ENCODE measurements at places on chromosomes 2 and 18.

- DNase-seq, result no peak
Observed at GRCh38 chr18:40613721-40614120, 1341.3 kb upstream of the PIK3C3 start.

DNA sequence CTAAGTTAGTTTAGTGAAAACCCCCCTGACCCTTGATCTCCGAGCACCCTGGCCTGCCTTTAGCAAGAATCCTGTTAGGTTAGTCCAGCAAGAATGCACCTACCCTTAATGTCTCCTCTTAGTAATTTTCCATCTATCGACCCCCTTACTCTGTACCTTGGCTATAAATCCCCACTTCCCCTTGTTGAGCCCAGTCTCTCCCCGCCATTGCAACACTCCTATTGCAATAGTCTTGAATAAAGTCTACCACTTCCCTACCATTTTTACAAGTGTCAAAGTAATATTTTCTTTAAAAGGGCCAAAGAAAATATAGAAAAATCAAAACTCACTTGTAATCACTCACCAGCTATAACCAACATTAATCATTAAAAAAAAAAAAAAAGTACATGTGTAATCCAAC lies 4.2 kb upstream of the ZBTB7C start:
- DNase-seq, result no peak

DNA sequence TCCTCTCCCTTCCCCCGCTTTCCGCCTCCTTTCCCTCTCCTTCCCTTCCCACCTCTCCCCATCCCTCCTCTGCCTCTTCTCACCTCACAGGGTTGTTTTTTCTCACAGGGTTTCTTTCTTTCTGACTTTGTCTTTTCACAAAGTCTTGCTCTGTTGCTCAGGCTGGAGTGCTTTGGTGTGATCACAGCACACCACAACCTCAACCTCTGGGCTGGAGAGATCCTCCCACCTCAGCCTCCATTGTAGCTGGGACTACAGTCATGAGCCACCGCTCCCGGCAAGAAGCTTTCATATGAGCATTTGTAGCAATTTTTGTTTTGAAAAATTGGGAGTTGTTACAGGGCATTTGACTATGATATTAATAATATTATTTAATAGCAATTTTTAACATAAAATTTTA lies 32.9 kb downstream of the ACSL3 start:
- no peak for DNase-seq

DNA sequence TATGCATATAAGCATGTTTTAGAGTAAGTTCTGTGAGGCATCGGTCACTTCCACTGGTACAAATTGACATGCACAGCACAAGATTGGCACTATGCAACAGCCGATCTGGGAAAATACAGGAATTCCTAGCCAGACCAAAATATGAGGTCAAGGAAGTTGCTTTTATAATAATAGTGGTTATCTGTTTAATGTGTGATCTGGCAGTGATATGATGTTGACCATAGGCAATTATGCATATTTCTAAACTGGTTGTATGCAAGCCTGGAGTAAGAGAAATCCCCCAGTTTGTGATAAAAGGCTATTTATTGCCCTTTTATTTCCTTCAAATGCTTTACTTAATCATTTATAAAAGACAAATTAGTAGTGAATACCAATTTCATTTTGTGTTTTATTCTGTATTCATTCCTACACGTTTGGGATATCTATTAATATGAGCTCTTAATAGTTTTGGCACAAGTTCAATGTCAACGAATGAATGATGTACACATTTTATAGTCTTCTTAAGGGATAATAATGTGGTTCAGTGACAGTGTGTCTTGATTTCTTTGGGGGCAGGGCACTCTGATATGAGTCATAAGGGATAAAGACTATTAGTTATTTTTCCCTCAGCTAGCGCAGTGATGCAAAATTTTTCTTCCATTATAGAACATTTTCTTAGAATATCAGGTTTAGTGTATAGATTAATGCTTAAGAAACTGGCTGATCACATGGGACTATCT lies 34.7 kb upstream of the ZEB2 start:
- DNase-seq, result no peak

DNA sequence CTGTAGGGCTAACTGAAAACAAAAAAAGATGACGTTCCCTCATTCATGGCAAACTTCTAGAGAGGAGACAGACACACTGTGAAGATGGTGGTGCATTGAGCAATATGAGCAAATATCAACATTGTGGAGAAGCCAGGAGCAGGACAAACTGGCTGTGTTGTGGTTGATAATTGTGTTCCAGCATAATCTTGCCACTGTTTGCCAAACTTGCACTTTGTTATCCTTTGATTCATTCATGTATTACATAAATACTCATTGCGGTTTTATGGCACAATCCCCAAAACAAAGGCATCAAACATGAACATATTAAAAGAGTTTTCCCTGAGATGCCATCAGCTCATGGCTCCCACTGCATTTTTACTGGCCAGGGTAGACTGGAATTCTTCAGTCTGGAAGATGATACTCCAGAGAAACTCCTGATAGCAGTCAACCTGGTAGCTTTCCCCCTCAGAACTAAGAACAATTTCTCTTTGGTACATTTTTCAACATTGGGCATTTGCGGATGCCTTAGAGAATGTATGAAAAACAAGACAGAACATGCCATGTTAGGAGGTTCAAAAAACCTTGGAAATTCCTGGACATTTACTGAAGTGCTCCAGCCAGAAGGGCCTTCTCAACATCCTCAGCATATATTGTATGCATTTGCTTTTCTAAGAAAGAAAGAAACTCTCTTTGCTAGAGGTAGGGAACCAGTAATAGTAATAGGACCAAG lies 487.4 kb upstream of the CELF4 start:
- no peak for DNase-seq

GRCh38 chr2:75200140-75201096 lies 1.1 kb upstream of the TACR1 start:
- DNase-seq, result no peak

- no peak for DNase-seq
Observed at GRCh38 chr2:236545814-236546480, 23.7 kb upstream of the ACKR3 start.

DNA sequence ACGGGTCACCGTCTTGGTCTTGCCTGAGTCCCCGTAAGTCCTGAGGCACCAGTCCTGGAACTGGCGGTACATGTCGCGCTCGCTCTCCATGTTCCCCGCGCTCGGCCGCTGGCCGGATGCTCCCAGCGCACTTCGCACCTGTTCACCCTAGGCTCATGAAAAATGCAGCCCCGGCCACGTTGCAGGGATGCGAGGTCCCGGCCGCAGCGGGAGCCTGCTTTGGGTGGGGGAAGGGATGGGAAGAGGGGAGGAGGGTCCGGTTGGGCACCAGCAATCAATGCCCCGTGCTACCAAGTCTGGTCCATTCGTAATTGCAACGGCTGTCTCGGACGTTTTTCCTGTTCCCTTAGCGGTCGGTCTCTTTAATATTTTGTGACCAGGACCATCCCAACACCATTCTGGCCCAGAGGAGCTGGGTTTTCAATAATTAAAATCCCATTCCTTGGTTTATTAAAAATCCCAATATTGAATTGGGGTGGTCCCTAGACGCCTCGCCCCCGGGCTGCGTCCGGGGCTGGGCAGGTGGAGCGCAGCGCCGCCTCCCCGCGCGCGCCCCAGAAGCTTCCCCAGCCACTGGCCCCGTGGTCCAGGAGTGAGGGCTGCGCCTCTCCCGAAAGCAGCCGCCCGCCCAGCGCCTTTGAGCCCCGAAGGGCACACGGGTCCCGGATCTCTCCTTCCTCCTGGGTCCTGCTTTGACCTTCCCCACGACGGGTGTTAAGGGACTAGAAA lies 1.4 kb downstream of the NOL4 start:
- no peak for DNase-seq

DNA sequence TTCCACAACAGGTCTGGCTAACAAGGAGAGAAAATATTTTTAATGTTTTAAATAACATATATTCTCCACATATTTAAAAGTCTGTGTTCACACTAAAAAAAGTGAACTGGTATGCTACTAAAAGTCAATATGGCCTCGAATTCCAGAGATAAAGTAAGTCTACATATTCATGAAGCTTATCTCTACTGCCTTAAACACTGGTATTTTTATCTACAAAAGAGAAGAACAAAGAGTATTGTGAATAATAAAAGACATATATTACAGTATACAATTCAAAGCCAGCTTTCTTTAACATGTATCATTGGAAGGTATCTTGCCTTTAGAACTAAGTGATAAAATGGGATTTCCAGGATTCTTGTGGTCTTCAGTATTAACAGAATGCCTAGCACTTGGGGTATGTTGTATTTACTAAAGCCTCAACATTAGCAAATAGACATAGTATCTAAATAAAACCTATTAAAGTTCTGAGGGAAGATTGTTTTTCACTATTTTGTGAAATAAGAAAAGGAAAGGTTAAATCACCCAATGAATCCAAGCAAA lies 302.8 kb upstream of the CCDC68 start:
- no peak for DNase-seq

GRCh38 chr2:118300832-118301231 lies 212.6 kb downstream of the INSIG2 start:
- no peak for DNase-seq

DNA sequence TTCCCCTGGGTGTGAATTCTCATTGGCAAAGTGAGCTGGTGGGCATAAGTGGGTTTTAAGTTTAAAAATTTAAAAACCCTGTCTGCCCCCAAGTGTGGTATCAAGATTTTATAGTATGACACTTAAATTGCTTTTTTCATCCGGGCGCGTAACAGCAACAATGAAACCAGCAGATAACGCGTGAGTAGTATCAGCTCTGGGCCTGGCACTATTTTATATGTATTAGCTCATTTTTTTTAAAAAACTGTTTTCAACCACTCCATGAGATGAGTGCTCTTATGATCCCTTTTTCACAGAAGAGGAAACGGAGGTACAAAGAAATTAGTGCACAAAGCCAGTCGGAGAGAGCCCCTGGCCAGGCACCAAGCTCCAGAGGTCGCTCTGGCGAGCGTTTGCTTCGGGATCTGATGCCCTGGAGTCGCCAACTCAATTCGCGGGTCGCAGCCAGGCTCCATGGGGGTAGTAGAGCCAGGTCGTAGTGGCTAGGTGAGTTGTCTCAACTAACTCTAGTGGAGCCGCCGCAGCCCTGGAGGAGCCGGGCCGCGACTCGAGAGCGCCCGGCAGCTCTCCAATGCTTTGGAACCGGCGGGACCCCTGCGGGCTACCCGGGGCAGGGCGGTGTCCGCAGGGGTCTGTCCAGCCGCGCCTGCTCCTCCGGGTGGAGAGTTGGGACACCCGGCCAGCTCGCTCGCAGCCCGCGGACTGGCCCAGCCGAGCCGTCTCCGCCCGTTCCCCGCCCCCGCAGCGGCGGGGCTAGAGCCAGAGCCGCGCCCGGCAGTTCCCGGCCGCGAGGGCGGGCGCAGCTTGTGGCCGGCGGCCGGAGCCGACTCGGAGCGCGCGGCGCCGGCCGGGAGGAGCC lies at the start of gene IL1R1:
IL1R1 (plus strand) TSS at position 777 of the 859 bp plus-strand sequence. CDS start 14,979 bp downstream, outside the sequence.
- DNase-seq, result no peak

- no peak for DNase-seq
Observed at GRCh38 chr18:2442006-2442405, 129.3 kb downstream of the METTL4 start.

GRCh38 chr2:86035883-86036668 lies 69.6 kb downstream of the POLR1A start:
- peak; percentile 32 for DNase-seq

- no peak for DNase-seq
Observed at GRCh38 chr2:85560812-85561279, 447 bp downstream of the GGCX start.

DNA sequence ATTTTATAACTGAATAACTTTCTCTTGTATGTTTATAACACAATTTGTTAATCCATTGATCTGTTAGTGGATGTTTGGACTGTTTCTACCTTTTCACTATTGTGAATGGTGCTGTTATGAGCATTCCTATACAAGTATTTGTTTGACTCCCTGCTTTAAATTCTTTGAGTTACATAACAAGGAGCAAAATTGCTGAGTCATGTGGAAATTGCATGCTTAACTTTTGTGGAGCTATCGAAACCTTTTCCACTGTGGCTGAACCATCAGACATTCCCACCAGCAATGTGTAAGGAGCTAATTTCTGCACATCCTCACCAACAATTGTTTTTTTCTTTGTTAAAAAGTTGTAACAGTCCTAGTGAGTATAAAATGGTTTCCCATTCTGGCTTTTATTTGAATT lies 415.5 kb downstream of the CBLN2 start:
- DNase-seq, result no peak

GRCh38 chr18:45752681-45753080 lies 28.7 kb downstream of the SLC14A1 start:
- DNase-seq, result no peak

- peak; percentile 4 for DNase-seq
Observed at GRCh38 chr2:9206991-9207640, 504 bp downstream of the ASAP2 start.

- DNase-seq, result no peak
Observed at GRCh38 chr18:7609617-7610016, 42.5 kb downstream of the PTPRM start.

DNA sequence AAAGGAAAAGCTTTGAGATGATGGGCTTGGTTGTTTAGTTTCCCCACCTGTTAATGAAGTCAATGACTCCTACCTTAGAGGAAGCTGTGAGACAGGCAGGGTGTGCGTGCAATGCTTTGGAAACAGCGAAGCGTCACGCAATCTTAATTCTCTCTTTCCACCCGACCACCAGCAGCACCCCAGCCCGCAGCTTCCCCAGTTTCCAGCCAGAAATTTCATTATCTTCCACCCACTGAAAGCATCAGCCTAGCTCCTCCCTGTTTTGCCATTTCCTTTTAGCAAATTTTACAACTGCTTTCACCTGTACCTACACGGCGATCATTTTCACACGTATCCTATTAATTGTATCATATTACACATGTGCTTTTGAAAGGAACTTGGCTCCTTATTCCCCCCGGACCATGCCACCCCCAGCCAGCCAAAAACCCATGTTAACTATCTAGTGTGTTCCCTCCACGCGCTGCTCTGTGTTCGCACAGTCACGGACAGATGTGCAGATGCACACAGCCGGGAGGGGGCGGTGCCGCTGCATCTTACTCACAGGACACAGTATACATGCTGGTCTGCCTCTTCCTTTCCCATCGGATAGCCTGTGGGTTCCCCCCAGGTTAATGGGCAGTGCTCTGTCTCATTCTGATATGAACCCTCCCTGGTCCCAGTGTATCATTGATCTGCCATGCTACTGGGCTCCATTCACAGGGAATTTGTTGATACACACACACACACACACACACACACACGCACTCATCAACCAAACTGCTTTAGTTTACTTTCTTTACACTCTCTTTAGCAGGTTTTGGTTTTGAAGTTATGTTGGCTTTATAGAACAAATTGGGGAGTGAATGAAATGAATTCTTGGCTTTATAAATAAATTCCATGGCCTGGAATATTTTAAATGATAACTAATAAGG lies 22.4 kb downstream of the CYP27C1 start:
- DNase-seq, result peak; percentile 51

- no peak for DNase-seq
Observed at GRCh38 chr2:238968616-238969384, 120.9 kb downstream of the TWIST2 start.

DNA sequence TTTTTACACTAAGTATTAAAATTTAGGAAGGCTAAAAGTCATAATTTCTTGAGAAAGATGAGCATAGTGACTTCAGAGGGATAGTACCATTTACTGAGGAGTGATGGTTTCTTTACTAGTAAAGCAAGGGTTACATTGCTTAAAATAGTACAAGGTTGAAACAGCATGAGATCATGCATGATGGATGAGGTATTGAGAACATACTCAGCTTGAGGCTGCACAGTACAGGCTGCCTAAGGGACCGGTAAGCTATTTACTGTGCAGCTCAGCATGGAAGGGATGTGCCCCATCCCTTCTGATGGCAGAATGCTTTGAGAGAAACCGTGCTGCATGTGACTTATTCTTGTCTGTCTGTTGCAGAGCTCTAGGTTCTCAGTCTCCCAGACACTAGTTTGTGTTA lies 122.1 kb downstream of the EML6 start:
- DNase-seq, result no peak

All from stimulated activated CD4-positive, alpha-beta T cell treated with anti-CD3 and anti-CD28 coated beads, Interleukin-12 subunit alpha, Interleukin-12 subunit beta, amount 100 ng/mL, for 4 hours (primary cell).